A549 treated with CpdA at 1 μM for 4 hours (cell line): ENCODE measurements at places on chromosomes 1 and 21. TPM values are rescaled to one million over a fixed set of nuclear protein-coding genes. Genes with fewer than 3 reads are reported as not detected.

ACTL8 gene
- 1.2 to 1.9 TPM (median 1.7 TPM) in 5 replicates for total RNA-seq

AADACL3 gene
- total RNA-seq: not detected in 5 replicates

ACBD6 gene
- 54.7 to 58.3 TPM (median 55.8 TPM) in 5 replicates for total RNA-seq

TRIM67 gene
- 0.16 to 0.28 TPM (median 0.21 TPM) in 5 replicates for total RNA-seq

PDC gene
- total RNA-seq: not detected in 5 replicates

APOBEC4 gene
- not detected in 5 replicates for total RNA-seq

ARHGEF16 gene
- 3.2 to 5.9 TPM (median 5.4 TPM) in 5 replicates for total RNA-seq

TRAF3IP3 gene
- not detected in 5 replicates for total RNA-seq

RIMS3 gene
- 0.48 to 0.99 TPM (median 0.88 TPM) in 5 replicates for total RNA-seq

WNT3A gene
- 0.02 to 0.06 TPM (median 0.05 TPM) in 3 of 5 replicates, not detected in the others for total RNA-seq

GBP3 gene
- 1.1 to 1.3 TPM (median 1.3 TPM) in 5 replicates for total RNA-seq

C8B gene
- not detected in 5 replicates for total RNA-seq

SF3B4 gene
- 125 to 137 TPM (median 133 TPM) in 5 replicates for total RNA-seq

RGS13 gene
- total RNA-seq: not detected in 5 replicates

CR1L gene
- total RNA-seq: 0.71 TPM in 1 of 5 replicates, not detected in the others

MINDY1 gene
- total RNA-seq: 2.4 to 3.7 TPM (median 3.0 TPM) in 5 replicates

CFHR4 gene
- not detected in 5 replicates for total RNA-seq

SYTL1 gene
- total RNA-seq: 0.12 to 0.66 TPM (median 0.50 TPM) in 5 replicates

JTB gene
- 105 to 158 TPM (median 155 TPM) in 5 replicates for total RNA-seq

MPZ gene
- 0.15 to 0.32 TPM (median 0.21 TPM) in 5 replicates for total RNA-seq

XCL1 gene
- not detected in 5 replicates for total RNA-seq

SPEN gene
- total RNA-seq: 37.9 to 39.8 TPM (median 39.2 TPM) in 5 replicates

CYP4A11 gene
- total RNA-seq: not detected in 5 replicates

BCAN gene
- 0.08 to 0.12 TPM in 2 of 5 replicates, not detected in the others for total RNA-seq

C1orf53 gene
- total RNA-seq: 4.6 to 8.1 TPM (median 7.0 TPM) in 5 replicates

RIPPLY3 gene
- 0.56 to 0.73 TPM (median 0.66 TPM) in 5 replicates for total RNA-seq

TMEM240 gene
- 0.18 to 0.92 TPM (median 0.66 TPM) in 5 replicates for total RNA-seq

PRPF38B gene
- total RNA-seq: 22.3 to 28.7 TPM (median 23.3 TPM) in 5 replicates

ATAD3B gene
- 1.5 to 3.4 TPM (median 3.0 TPM) in 5 replicates for total RNA-seq

KCNE2 gene
- total RNA-seq: not detected in 5 replicates

AGTRAP gene
- total RNA-seq: 71.4 to 101 TPM (median 99.9 TPM) in 5 replicates

CIART gene
- 0.33 to 0.78 TPM (median 0.40 TPM) in 5 replicates for total RNA-seq

TEDDM1 gene
- total RNA-seq: not detected in 5 replicates

KRTAP10-4 gene
- not detected in 5 replicates for total RNA-seq

SPATA1 gene
- total RNA-seq: 0.47 to 1.3 TPM (median 0.72 TPM) in 5 replicates

SLC45A1 gene
- 2.1 to 3.5 TPM (median 2.5 TPM) in 5 replicates for total RNA-seq

RYR2 gene
- total RNA-seq: 0.01 to 0.06 TPM (median 0.02 TPM) in 3 of 5 replicates, not detected in the others

IL22RA1 gene
- total RNA-seq: 3.5 to 4.9 TPM (median 4.1 TPM) in 5 replicates

CLEC20A gene
- not detected in 5 replicates for total RNA-seq

SLC26A9 gene
- total RNA-seq: 0.06 to 0.09 TPM (median 0.06 TPM) in 4 of 5 replicates, not detected in the other

C1orf226 gene
- total RNA-seq: 0.66 to 1.2 TPM (median 0.90 TPM) in 5 replicates
